ENCODE measurements at places on chromosomes 16 and 17.
A peak's percentile ranks its signal among the peaks of the same experiment; 100 is the strongest.

DNA sequence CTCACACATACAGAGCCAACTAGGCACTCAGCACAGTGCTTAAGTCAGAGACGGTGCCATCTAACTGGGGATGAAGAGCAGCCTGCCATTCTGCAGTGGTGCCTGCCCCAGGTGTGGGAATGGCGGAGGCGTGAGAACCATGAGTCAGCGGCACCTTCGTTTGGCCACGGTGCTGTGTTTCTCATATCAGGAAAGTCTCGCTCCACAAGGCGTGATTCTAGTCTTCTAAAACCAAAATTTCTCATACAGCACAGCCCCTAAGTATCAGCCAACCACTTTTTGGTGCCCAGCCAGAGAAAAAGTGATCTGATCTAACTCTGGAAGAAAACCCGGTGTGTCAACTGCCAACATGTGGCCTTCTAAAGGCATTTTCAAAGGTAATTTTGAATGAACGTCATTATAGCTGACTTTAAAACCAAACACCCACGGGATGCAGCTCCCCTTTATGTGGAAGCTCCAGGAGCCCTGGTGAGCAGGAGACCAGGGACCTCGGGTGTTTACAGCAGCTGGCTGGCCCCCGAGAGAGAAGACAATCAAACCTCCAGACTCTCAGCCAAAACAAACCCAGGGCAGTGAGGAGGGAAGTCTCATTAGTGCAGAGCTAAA lies 54.6 kb downstream of the ABCC12 start:
- DNase-seq, result no peak

- no peak for DNase-seq
Measured at GRCh38 chr16:61540216-61540615, 496.0 kb downstream of the CDH8 start.

- no peak for DNase-seq
Measured at GRCh38 chr17:19904412-19904811, 36.7 kb upstream of the ULK2 start.

GRCh38 chr16:86680162-86680561 lies 101.8 kb downstream of the FOXL1 start:
- no peak for DNase-seq

DNA sequence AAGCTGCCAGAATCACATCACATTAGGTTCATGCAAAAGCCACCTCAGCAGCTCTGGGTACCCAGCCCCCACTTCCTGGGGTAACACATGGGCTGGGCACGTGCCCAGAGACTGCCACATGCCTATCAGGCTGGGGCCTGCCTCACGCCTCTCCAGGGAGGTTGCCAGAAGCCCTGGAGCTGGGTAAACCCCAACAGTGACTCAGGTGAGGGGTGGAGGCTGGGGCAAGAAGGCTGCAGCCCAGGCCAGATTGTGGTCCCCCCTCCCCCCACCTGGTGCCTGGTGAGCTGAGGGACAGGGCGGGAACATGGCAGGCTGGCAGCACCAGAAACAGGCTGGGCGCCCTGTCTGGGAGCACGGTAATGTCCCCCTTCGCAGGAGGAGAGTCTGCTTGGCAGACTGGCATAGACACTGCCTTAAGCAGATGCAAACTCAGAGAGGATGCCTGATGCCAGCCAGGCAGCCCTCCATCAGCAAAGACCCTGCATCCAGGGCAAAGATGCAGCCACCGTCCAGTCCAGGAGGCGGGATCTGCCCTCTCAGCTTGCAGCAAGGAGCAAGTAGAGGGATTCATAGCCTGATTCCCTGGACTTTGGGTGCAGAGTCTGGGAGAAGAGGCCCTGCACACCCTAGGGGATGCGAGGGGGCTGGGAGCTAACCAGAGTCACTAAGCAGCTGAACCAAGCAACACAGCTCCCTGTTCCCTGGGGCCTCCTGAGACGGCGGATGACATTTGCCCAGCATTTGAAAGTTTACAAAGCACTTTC lies 28.8 kb downstream of the NGFR start:
- no peak for DNase-seq

- DNase-seq, result no peak
Measured at GRCh38 chr17:77852731-77853130, 105.8 kb upstream of the TNRC6C start.

DNA sequence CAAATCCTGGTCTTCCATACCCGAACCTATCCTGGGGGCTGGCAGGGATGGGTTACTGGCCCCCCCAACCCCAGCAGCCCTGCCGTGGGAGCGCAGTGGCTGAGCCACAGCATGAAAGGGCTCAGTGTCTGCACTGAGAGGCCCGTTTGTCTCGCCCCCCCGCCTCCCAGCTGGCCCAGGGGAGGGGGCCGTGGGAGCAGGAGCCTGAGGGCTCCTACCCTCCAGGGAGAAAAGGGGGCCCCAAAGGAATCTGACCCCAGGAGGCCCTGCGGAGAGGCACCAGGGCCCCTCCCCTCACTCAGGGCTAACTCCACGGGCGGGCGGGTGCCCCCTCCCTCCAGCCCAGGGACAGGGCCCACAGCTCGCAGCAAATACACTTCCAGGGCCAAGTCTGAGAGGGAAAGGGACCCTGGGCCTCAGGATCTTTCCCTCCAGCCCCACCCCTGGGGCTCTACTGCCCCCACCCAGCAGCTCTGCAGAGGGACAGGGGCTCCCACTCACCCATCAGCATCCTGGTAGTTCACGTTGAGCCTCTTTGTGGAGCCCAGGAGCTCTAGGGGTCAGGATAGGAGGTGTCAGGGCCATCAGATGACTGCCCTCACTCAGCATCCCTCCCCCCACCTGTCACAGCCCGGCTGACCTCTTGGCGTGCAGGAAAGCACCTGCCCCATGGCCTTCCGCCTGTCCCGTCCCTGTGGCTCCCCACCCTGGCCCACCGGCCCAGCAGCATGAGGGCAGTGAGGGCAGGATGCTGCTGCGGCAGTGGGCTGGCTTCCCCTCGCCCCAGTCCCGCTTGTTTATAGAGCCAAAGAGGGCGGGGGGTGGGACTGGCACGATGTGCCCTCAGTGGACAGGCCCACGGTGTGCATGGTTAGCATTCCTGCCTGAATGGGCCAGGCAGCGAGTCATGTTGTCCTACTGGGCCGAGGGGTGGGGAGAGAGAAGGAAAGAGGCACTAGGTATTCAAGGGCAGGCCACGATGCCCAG lies 7.3 kb downstream of the CASKIN2 start:
- DNase-seq, result peak; percentile 34

DNA sequence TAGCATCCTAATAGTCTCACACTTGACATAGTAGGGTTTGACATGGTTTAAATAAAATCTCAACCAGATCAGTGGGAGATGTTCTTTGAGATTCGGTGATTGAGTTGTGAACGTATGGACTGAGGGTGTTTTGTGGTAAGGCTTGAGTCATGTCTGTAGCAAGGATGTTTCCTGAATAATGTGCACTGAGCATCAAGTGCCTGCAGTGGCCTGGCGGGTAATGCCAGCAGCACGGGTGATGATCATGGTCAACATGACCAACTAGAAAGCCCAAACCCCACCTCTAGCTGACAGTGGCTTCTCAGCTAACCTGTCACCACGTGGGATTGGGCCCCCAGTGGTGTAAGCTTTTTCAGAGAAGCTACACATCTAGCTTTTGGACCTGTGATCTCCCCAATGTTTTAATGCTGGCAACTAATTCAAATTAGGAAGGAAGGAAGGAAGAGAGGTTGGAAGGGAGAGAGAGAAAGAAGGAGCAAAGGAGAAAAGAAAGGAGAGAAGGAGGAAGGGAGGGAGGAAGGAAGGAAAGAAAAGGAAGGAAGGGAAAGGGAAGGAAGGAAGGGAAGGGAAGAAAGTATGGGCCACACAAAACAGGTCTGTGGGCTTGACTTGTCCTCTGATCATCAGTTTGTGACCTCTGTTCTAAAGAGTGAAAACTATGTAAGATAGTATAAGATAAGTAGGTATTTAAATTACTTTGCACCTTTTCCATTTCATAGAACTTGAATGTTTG lies 55.4 kb downstream of the WWOX start:
- DNase-seq, result no peak

DNA sequence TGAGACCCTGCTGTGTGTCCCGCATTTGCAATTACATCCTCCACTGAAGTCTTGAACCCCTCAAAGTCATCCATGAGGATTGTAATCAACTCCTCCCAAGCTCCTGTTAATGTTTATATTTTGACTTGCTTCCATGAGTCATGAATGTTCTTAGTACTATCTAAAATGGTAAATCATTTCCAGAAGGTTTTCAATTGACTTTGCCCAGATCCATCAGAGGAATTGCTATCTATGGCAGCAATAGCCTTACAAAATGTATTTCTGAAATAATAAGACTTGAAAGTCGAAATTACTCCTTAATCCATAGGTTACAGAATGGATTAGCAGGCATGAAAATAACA lies 2.5 kb upstream of the C16orf87 start:
- DNase-seq, result peak; percentile 86

- no peak for DNase-seq
Measured at GRCh38 chr16:87350681-87351319, 32.8 kb downstream of the FBXO31 start.

GRCh38 chr16:51657848-51658247 lies 506.8 kb upstream of the SALL1 start:
- no peak for DNase-seq

DNA sequence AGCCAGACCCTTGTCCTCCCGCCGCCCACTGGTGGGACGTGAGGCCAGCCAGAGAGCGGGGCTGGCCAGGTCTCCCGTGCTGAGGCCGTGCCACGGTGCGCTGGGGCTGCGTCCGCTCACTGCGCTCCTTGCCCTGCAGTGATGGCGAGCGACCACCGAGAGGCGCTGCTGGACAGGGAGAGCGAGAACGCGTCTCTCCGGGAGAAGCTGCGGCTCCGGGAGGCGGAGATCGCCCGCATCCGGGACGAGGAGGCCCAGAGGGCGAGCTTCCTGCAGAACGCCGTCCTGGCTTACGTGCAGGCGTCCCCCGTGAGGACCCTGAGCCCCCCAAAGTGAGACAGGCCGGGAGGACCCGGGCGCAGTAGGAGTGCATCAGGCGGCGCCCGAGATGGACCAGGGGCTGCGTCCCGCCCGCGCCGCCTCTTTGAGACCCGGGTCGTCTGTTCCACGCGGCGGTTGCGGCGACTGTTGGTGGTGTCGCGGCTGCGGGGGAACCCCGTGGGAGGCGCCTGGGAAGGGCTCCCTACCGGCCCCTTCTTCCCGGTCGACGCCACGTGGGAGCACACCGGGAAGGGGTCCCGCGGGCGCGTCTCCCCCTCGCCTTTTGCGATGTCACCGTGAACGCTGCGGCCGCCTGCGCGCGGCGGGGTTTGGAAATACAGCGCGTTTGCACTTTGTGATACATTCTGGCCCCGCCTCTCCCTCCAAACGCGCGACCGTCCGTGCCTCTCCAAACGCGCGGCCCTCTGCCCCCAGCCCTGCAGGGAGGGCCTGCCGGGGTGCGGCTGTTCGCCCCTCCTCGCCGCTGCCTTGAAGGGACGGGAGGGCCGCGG lies 792 bp upstream of the RAC3 start:
- peak; percentile 89 for DNase-seq

DNA sequence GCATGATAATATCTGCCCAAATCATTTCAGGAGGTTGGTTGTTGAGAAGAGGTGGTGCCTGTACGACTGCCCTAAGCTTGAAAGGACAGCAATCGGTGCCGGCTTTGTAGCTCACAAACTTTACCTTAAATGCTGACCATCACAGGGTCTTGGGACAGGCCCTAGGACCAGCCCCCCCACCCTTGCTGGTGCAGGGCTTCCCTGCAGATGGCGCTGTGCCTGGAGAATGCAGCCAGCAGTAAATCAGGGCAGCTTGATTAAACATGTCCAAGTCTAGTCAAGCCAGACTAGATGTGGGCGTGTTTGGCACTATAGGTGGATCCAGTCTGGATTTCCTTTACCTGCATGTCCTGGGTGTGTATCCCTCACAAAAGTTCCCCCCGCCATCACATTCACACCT lies 135.5 kb upstream of the CRHR1 start:
- DNase-seq, result no peak
